NCI-H1436 (cell line): ENCODE measurements at places on chromosomes 3 and 15.

GRCh38 chr3:25938566-25939325 lies 148.9 kb downstream of the OXSM start:
- no peak for DNase-seq

- no peak for DNase-seq
Measured at GRCh38 chr3:105933871-105934270, 65.1 kb upstream of the CBLB start.

DNA sequence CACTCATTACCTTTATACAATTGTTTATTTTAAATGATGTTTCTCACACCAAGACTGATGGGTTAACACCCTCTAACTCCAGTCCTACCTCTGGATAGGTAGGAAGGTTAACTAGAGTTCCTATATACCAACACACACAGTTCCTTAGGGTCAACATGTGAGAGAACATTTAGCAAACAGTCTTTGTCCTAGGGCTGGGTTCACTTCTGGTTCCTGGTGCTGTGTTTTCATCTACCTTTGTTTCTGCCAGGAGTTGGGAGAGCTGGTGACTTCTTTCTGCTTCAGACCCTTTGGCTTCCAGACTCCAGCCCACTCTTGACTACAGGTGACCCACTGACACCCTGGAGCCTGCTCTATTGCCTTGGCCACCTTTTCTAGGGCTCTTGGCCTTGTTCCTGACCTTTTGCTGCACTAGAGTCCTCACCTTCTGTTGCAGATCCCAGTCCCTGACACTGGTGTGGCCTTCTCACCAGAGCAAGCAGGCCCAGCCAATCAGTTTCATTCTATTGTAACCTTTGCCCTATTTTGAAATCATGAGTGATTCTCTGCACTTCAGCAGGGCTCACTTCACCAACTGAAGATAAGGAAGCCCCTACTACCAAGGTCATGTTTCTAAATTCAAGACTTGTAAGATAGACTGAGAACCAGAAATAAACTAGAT lies 50.0 kb upstream of the SECISBP2L start:
- no peak for DNase-seq

GRCh38 chr3:183099026-183099837 lies at the start of gene MCCC1:
Gene MCCC1, minus strand, starts transcription at chr3:183099496. Its CDS starts 56 bp downstream, at chr3:183099440.
- no peak for DNase-seq

GRCh38 chr3:40185029-40185695 lies 124.3 kb upstream of the EIF1B start:
- no peak for DNase-seq

GRCh38 chr3:37993460-37993819 lies 2.9 kb downstream of the VILL start:
- no peak for DNase-seq

DNA sequence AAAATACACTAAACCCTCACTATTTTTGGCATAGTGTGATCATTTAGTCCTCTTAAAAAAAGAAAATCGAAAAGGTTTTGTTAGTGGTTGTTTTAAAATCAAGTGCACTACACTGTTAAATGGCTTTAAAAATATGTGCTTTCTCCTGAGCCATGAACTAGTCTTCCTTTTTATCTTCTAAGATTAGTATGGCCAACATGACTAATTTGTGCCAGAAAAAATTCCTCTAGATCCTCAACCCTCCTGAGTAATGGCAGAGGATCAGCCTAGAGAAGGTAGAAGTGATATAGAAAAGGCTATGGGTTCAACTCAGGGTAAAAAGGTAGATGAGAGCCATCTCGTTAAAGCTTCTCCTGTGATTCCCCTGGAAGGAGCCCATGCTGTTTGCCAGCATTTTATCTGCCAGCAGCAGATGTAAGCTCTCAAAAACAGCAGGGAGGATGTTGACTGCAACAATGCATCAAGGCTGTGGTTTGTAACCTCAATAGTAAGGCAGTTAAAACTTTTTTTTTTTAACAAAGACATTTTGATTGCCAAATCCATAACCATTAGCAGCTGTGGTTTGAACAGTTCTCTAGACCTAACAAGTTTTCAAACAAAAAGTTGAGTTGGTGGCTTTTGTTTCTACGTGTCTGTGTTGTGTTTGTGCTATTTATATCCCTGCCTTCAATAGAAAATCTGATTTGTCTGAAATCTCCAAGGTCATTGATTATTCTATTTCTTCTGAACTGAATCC lies 30.2 kb upstream of the ZNF609 start:
- no peak for DNase-seq

DNA sequence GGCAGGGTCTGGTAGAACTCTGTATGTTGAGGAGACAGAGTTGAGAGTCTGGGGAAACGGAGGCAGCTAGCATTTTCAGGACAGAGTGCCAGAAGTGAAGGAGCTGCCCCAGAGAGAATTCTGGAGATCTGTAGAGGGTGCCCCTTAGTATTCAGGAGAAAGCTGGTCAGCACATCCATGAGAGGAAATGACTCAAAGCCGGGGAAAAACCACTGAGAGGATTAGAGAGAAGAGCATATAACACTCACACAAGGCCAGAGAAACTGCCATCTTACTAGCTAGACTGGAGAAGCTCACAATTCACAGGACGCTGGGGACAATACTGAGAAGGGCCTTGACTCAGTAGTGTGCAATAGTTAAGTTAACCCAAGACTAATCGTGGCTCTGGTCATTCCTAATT lies 75.7 kb upstream of the DPPA4 start:
- no peak for DNase-seq

- peak; percentile 21 for DNase-seq
Measured at GRCh38 chr15:85831415-85832113, 36.8 kb upstream of the KLHL25 start.

DNA sequence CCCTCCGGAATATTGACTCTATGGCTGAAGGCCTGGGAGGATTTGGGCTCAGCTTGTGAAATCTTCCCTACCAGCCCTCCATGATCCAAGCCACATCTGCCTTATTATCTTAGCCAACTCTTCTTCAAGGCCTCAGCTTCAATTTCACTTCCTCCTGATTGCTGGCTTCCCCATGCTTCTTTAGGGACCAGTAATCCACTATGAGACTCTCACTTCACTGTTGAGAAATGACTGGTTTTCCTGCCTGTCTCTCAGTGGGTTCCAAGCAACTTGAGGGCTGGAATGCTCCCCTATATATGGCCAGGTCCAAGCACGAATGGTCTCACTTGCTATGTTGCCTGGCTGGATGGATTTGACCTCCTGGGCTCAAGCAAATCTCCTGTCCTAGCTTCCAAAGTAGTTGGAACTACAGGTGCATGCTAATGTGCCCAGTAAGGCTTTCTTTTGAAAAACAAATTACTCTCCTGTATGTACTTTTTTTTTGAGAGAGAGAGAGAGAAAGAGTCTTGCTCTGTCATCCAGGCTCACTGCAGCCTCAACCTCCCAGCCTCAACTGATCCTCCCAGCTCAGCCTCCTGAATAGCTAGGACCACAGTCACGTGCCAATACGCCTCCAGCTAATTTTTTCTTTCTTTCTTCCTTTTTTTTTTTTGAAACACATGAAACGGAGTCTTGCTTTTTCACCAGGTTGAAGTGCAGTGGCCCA lies 7.9 kb upstream of the PIK3CB start:
- no peak for DNase-seq

DNA sequence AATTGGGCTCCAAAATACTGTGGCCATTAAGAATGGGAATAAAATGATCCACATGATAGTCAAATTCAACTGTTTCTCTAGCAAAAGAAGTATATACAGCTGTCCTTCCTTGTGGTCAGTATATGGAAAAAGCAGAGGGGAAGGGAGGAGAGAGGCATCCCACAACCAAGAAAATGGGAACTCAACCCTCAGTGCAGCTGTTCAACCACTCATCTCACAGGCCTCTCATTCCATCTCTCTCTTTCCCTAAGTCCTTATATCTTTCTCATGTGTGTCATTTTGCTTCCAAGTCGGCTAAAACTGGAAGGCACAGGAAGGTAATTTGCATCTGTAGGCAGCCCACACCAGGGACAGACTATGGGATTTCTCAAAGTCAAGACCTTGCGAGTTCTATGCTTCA lies 27.5 kb downstream of the AVEN start:
- no peak for DNase-seq

- DNase-seq: no peak
Measured at GRCh38 chr15:40992241-40992741, 39.0 kb downstream of the CHAC1 start.

GRCh38 chr3:169448501-169448900 lies 215.0 kb downstream of the MECOM start:
- DNase-seq: no peak

GRCh38 chr3:13087320-13087990 lies 14.2 kb upstream of the IQSEC1 start:
- no peak for DNase-seq

- DNase-seq: no peak
Measured at GRCh38 chr3:160909917-160910316, 153.9 kb downstream of the PPM1L start.

DNA sequence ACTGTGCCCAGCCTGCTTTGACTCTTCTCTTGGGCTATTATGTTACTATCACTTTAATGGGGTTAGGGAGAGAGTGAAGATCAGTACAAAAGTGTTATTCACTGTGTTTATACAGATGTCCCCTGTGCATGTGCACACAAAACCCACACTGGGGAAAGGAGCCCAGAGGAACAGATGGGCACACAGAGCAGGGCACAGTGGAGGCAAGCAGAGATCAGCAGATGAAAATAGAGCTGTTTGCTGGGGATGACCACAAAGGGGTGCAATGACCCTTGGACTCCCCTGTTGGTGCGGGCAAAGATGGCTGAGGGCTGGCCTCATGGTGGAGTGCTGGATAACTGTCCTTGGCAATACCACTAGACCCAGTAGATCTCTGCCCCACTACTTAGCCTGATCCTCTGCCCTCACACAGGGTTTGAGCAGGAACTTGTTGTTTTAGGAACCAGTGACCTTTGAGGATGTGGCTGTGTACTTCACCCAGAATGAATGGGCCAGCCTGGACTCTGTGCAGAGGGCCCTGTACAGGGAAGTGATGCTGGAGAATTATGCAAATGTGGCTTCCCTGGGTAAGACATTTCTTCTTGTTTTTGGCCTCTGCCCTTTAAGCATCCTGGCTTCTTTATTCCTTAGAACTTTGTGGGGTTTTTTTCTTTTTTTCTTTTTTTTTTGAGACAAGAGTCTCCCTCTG lies 5.3 kb downstream of the ZNF620 start:
- DNase-seq: no peak

DNA sequence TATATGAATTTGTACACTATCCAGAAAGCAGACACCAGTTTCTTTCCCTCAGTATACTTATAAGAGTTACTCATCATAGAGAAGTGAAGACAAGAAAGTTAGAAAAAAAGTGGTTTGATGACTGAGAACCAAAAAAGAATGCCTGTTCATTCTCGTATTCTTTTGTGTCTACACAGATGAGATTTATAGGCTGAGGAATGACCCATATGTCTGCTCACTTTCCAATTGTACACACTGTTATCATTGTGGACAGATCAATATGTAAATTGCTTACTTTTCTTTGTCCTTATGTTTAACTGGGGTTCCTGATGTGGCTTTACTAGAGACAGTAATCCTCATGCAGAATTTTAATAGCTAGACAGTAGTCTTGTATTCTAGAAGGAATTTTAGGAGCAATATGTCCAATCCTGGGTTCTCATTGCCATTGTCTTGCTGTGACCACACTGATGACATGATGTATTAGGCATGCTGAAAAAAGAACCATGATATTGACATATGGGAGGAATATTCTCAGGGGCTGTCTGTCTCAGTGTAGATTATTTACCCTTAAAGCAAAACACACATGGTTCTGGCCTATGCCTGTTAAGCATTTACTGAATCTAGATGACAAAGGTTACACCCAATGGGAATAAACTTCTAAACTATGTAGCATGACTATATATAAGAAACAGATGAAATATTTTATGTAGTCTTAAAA lies 669.7 kb downstream of the ROBO1 start:
- DNase-seq: no peak

GRCh38 chr3:178406206-178406605 lies 130.0 kb upstream of the KCNMB2 start:
- DNase-seq: no peak

DNA sequence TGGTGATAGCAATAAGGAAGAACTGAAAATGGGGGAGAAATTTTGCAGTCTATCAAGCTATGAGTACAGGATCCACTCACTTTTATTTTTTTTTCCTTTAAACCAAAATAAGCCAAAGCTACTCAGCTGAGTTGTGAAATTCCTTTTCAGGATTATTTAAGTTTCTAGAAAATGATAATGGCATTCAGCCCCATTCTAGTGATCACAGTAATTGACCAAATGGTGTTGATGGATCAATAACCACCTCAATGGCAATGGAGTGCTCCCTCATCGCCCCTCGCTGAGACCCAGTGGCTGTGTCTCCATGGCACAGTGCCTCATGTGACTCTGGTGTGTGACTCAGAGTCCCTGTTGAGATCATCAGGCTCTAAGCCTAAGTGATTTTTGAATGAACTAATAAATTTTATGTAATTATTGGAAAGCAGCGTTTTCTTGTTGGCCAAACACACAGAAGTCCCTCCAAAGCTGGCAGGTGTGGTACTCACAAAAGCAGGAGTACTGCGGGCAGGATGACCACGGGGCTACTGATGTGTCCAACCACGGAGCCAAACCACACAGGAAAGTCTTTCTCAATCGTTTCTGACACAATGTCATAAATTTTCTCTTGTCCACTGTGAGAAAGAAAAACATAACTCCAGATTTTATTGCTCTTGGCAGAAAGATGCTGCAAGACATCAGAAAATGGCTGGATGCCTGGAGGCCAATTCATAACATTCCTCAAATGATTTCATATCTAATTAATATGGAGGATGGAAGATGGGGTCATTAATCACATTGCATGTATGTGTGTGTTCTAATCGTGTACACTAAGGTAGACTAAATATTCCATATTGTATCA lies 14.4 kb upstream of the STARD5 start:
- DNase-seq: no peak

DNA sequence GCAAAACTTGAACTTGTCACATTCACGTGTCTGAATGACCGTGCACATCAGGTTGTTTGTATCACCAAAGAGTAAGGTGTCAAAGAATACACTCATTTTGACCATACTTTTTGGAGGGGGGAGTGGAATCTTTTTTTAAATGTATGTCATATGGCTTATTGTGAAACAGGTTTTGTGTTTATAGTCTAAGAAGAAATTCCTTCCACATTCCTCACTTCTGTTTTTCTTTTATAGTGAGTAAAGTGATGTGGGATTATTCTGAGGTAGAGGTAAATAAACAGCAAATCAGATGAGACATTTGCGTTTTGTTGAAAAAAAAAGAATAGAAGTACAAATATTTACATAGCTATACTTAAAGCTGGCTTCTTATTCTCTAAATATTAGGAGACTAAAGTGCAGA lies 33.0 kb downstream of the SRP14 start:
- DNase-seq: no peak

GRCh38 chr3:134232151-134232550 lies 18.5 kb downstream of the RYK start:
- DNase-seq: no peak

- DNase-seq: no peak
Measured at GRCh38 chr15:36172955-36173354, 406.5 kb upstream of the CDIN1 start.
